ENCODE measurements at places on chromosomes 16 and 17.

GRCh38 chr17:35932586-35932985 lies 2.0 kb upstream of the RDM1 start:
- DNase-seq = no peak

DNA sequence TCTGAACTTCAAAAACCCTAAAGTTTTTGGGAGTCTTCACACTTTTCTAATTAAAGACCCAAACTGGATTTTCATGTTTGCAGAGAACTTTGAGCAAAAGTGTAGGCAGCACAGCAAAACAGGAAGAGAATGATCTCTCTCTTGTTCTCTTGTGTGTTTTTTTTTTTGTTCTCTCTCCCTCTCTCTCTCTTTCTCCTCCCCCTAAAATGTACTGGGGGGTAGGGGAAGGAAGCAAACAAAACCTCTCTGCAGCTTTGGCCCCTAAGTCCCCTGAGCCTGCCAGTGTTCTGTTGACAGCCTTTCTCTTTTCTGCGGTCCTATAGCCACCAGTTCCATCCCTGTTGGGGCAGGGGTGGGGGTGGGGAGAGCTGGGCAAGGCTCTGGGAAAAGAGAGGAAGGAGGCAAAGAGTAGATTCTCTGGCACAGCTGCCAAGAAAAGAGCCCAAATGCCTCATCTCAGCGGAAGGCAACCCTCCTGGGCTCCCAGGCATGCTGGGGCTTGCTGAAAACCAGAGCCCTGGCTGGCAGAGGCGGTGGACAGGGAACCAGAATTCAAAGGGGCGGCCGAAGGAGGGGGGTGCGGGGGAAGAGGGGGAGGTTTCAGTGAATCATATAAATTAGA lies 295.3 kb downstream of the SOX9 start:
- no peak for DNase-seq

DNA sequence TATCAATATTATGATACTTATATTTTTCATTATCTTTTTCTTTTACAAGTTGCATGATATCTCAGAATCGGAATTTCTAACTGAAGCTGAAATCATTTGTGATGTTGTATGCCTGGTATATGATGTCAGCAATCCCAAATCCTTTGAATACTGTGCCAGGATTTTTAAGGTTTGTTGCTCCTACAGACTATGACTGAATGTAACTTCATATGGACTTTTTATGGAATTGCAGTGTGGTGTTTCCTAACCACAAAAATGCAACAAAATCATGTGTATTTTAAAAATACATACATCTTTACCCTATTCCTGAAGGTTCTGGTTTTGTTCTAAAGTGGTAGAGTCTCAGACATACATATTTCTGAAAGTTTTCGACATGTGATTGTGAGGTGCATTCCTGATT lies 58.8 kb upstream of the RHBDL3 start:
- no peak for DNase-seq

GRCh38 chr17:8754890-8755289 lies 3.5 kb downstream of the SPDYE4 start:
- DNase-seq = no peak

DNA sequence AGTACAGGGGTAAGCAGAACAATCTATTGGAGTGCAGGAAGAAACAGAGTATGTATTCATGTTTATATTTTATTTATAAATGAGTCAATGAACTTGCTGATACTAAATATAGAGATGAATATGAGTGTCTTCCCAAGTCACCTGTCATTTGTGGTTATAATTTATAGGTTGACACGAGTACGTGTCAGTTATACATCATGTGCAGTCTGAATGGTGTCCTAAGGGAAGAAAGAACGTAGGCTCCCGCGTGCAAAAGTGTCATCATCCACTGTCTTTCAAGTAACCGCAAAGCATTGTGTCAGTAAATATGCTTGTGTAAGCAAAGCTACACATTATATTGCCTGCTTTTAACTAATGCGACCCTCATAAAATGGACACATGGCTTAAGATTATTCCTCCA lies 786.1 kb downstream of the KCNJ2 start:
- DNase-seq = no peak

DNA sequence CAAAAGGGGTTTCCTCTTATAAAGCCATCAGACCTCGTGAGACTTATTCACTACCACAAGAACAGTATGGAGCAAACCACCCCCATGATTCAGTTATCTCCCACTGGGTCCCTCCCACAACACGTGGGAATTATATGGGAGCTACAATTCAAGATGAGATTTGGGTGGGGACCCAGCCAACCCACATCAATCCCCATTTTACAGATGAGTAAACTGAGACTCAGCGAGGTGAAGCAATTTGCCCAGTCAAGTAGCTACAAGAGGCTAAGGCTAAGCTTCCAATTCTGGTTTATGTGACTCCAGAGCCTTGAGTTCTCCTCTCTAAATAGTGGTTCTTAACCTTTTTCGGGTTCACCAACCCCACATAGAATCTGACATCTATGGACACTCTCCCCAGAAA lies 8.8 kb downstream of the CD300A start:
- no peak for DNase-seq

- DNase-seq = no peak
These were observed 7.0 kb upstream of the IL27 start for GRCh38 chr16:28513484-28514181.

DNA sequence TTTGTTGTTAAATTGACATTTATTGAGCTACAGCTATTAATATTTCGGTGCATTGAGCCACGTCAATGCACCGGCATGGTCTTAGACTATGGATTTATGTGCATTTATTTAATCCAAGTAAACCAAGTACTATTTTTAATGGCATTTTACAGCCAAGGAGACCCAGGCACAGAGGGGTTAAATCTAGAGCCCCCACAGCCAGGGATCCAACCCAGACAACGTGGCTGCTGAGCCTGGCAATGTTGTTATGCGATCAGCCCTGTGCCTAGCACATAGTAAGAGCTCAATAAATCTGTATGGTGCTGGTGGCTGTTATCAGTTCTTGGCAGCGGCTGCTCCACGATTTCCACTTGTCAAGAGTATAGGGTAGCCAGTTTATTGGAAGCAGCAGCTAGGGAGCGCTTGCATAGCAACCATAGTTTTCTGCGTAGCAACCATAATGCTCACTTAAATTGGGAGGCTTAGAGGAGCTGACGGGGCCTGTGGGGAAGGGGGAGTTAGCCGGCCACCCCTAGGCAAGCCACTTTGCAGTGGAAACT lies 541 bp upstream of the RBBP6 start:
- no peak for DNase-seq

DNA sequence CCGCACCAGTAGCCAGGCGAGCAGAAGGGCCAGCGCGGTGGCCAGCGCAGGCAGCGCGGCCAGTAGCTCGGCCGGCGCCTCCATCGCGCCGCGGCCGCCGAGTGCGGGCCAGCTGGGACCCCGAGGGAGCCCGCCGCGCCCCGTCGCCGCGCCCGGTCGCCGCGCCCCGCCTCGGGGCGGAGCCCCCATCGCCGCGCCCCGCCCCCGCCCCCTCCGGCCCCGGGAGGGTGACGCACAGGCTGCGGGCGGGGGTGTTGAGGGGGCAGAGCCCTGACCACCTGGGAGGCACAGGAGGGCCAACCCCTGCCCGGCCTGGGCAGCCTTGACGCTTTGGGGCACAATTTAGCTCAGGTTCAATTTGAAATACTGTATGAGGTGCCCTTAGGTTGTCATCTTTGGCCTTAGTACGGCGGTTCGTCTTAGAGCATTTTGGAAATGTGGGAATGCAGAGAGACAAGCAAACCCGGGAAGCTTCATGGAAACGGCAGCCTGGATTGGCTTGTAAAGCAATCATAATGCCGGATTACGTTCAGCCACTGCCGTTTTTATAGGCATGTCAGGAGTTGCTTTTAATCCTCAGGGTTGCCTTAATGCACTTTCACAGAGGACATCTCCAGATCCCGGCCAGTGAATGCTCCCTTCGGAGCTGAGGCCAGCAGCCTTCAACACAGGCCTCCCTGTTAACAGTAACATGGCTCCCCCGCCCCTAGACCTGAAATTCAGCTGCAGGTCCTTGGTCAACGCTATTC lies at the start of gene MXRA7:
Gene MXRA7 (minus strand): TSS at position 103 of the 749 bp plus-strand sequence. CDS start 19 bp downstream, at position 84.
- DNase-seq = peak; percentile 21

DNA sequence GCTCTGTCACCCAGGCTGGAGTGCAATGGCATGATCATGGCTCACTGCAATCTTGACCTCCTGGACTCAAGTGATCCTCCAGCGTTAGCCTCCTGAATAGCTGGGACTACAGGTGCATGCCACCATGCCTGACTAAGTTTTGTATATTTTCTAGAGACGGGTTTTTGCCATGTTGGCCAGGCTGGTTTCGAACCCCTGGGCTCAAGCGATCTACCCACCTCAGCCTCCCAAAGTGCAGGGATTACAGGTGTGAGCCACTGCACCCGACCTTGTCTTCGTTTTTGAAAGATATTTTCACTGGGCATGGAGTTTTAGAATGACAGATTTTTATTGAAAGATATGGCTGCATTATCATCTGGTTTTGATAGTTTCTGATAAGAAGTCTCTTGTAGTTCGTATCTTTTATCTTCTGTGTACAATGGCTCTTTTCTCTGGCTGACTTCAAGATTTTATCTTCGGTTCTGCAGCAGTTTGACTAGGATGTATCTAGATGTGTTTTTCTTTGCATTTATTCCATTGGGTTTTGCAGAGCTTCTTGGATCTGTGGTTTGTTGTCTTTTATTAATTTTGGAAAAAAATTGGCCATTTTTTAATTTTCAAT lies 14.6 kb downstream of the ADGRG5 start:
- DNase-seq = no peak

GRCh38 chr17:62797959-62798358 lies 10.2 kb downstream of the MARCHF10 start:
- DNase-seq = no peak

DNA sequence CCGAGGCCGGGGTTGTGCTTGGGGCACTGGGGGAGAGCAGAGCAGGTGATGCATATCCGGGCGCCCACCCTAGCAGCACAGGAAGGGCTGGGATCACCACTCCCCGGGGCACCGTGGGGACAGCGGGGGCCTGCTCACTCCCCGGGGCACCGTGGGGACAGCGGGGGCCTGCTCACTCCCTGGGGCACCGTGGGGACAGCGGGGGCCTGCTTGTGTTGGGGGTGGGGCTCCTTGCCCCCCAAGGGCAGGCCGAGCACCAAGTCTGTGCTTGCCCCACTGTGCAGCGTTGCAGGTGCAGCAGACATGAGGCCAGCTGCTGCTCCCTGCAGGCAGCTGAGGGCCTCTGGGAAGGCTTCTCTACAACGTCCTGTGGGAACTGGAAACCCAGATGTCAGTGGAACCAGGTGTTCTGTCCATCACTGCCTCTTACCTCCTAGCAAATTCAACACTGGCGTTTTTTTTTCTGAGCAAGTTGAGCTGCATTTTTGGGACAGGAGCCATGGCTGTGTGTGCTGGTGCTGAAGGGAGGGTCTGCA lies 25.0 kb upstream of the ZNF750 start:
- no peak for DNase-seq

Measured in stimulated activated CD8-positive, alpha-beta memory T cell treated with anti-CD3 and anti-CD28 coated beads, Interleukin-4, amount 100 ng/mL, for 1 hour (primary cell).